ENCODE measurements at places on chromosomes 5 and 9.

DNA sequence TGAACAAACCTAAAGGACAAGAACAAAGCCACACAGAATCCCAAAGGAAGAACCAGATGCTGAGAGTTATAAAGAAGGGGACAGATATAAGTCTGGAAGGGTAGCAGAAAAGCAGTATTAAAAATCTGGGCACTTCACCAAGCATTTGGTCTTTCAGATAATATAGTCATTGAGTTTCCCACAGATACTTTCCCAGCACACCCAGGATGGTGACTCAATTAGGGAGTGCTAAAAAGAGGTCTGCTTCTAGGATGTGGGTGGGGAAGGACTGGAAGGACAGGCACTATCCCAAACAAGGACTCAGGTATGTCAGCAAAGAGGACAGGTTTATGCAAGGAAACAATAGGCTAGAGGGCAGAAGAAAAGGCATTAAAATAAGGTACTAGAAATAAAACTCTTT, 59.3 kb downstream of the DIAPH1 start:
- no peak for DNase-seq

DNA sequence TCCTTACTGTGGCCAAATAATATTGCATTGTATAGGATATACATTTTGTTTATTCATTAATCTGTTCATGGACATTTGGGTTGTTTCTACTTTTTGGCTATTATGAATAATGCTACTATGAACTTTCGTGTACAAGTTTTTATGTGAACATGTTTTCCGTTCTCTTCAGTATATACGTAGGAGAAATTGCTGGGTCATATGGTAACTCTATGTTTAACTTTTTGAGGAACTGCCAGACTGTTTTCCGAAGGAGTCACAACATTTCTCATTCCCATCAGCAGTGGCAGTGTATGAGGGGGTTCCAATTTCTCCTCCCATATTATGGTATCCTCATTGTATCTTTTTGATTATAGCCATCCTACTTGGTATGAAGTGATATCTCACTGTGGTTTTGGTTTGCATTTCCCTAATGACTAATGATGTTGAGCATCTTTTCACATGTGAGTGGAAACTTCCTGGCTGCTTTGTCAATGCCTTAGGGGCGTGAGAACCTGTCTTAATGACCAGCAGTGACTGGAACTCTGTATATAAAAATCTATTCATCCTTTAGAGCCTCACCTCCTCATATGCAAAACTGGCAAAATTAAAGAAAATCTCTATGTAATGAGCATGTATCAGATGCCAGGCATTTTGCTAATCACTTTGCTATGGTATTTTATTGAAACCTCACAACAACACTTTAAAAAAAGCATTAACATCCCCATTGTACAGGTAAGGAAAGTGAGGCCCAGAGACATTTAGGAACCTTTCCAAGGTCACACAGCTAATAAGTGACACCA, 47.8 kb upstream of the TGFBR1 start:
- DNase-seq, result peak; percentile 68

GRCh38 chr9:2013743-2014475, 1.2 kb upstream of the SMARCA2 start:
- DNase-seq, result peak; percentile 66

GRCh38 chr5:133884569-133885311, 83.7 kb downstream of the C5orf15 start:
- DNase-seq, result no peak

- DNase-seq, result no peak
These were observed 294.0 kb upstream of the EFNA5 start for GRCh38 chr5:107964722-107965121.

GRCh38 chr5:53335115-53335514, 145.3 kb upstream of the FST start:
- DNase-seq, result no peak

Data from inflammatory macrophage (primary cell).